ENCODE measurements at places on chromosomes 11 and 22. TPM values are rescaled to one million over a fixed set of nuclear protein-coding genes. Genes with fewer than 3 reads are reported as not detected.

The CARNS1 gene
- 5.9 TPM for polyA plus RNA-seq

The HTR3A gene
- not detected for polyA plus RNA-seq

The DEUP1 gene
- not detected for polyA plus RNA-seq

The MFRP gene
- not detected for polyA plus RNA-seq

The MAPK8IP1 gene
- 0.53 TPM for polyA plus RNA-seq

The CFL1 gene
- polyA plus RNA-seq: 225 TPM

The UCP2 gene
- 90.6 TPM for polyA plus RNA-seq

The SCGB2A2 gene
- 0.59 TPM for polyA plus RNA-seq

The RIMBP3B gene
- polyA plus RNA-seq: 0.01 TPM

The GNG3 gene
- polyA plus RNA-seq: 0.39 TPM

The PGR gene
- polyA plus RNA-seq: 0.25 TPM

The ZNF143 gene
- 25.2 TPM for polyA plus RNA-seq
